Suprapubic skin (tissue), 4 donors: ENCODE measurements at places on chromosomes 3 and 15. TPM values are rescaled to one million over a fixed set of nuclear protein-coding genes. Genes with fewer than 3 reads are reported as not detected.

Gene RASL12
- 7.2 TPM for total RNA-seq

- no peak for DNase-seq
Observed at GRCh38 chr15:32671339-32672325, 30.1 kb downstream of the SCG5 start.

GRCh38 chr3:86989006-86989405 is 1.9 kb downstream of the VGLL3 start:
- no peak for DNase-seq

Gene SLC28A1
- not detected for total RNA-seq

GRCh38 chr15:42581272-42581730 is 5.9 kb downstream of the STARD9 start:
- DNase-seq: peak; percentile 92

DNA sequence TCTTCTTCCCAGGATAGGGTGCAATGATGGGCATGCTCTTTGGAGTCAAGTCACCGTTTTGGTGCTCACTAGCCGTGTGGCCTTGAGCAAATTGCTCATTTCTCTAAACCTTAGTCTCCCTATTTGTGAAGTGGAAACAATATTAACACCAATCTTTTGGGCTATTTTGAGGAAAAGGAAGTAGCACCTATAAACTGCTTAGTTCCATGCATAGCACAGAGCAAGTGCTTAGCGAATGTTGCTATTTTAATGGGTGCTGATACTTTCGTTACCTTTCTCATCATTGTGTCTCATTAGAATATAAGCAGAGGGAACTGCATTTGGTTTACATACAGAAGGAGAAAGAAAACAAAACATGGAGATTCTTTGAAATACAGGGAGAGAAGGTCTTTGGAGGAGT is 66.1 kb downstream of the BOC start:
- DNase-seq: no peak

- no peak for DNase-seq
Observed at GRCh38 chr3:16330351-16330750, 65.3 kb downstream of the OXNAD1 start.

- DNase-seq: no peak
Observed at GRCh38 chr3:71299160-71299559, 284.4 kb downstream of the FOXP1 start.

DNA sequence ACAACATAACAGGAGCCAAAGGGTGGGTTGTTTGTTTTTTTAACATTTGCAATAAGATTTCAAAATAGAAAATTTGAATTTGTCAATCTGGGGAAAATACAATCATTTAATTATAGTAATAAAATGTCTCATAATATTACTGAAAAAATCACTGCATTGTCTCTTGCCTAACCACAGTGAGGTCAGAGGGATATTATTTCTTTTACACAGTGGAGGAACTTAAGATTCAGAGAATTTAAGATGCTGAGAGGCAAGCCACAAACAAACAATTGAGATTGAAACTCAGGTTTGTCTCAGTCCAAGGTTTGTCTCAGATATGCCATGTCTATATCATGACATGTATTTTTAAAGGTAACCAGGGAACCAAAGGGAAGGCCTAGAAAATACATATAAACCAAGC is 428.7 kb downstream of the FOXP1 start:
- no peak for DNase-seq

Gene GP5
- total RNA-seq: not detected

Gene CCR3
- 1.9 TPM for total RNA-seq

Gene GJD2
- total RNA-seq: not detected

DNA sequence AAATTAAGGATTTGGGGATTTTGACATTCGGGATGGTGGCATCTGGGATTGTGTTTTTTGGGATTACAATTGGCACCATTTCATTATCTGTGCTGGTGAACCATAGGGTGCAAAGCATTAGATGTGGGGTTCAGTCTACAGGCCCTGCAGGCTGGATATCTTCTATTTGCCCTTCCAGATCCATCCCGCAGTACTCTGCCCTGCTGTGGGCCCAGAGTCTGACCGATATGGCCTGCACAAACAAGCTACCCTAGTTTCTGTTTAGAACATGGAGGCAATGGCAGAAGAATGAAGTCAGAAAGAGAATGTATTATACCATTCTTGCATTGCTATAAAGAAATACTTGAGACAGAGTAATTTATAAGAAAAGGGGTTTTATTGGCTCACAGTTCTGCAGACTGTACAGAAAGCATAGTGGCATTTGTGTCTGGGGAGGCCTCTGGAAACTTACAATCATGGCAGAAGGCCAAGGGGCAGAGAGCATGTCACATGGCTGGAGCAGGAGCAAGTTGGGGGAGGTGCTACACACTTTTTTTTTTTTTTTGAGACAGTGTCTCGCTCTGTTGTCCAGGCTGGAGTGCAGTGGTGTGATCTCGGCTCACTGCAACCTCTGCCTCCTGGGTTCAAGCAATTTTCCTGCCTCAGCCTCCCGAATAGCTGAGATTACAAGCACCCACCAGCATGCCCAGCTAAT is 93.7 kb downstream of the NCEH1 start:
- DNase-seq: no peak

Gene LMAN1L
- not detected for total RNA-seq

DNA sequence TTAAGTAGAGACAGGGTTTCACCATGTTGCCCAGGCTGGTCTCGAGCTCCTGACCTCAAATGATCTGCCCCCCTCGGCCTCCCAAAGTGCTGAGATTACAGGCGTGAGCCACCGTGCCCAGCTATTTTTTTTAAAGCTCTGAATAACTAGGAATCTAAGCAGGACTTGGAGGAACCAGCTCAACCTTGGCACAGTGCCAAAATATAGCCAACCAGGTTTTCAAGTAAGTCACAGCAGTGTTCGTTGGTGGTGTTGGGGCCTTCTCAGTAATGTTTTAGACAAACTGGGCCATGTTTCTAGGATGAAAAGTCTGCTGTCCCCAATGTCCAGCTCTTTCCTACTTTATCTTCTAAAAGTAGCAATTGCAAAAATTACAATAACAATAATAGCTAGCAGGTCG is 6.4 kb upstream of the ADAM10 start:
- DNase-seq: no peak

GRCh38 chr3:103337179-103337845 is 902.5 kb downstream of the ZPLD1 start:
- no peak for DNase-seq

DNA sequence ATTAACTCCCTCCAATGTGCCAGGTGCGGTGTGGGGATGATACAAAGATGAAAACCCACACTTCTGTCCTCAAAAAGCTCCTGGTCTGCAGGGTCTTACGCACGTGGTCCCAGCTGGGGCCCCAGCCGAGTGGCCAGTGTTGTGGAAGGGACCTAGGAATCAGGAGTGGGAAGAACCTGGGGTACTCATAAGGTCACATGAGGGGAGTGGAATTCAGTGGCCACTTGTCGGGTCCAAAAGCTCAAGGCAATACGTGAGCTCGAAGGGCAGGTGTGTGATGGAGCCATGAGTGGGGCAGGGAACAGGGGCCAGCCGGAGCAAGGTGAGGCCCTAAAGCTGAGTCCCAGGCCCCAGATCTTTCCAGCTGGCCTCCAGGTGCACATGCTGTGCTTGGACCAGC is 260.0 kb upstream of the LYSMD4 start:
- DNase-seq: no peak

DNA sequence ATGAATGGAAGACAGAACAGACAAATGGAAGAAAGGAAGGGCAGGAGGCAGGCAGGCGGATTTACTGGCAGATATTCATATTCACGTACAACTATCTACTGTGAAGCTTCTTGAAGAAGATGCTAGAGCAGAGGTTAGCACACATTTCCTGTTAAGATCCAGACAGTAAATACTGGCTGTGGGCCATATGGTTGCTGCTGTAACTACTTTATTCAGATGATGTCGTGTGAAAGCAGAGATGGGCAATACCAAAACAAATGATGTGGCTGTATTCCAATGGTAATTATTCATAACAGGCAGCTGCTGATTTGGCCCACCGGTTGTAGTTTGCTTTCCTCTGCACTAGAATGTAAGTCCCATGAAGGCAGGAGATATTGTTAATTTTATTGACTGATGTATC is 115.7 kb upstream of the PRTG start:
- DNase-seq: no peak

DNA sequence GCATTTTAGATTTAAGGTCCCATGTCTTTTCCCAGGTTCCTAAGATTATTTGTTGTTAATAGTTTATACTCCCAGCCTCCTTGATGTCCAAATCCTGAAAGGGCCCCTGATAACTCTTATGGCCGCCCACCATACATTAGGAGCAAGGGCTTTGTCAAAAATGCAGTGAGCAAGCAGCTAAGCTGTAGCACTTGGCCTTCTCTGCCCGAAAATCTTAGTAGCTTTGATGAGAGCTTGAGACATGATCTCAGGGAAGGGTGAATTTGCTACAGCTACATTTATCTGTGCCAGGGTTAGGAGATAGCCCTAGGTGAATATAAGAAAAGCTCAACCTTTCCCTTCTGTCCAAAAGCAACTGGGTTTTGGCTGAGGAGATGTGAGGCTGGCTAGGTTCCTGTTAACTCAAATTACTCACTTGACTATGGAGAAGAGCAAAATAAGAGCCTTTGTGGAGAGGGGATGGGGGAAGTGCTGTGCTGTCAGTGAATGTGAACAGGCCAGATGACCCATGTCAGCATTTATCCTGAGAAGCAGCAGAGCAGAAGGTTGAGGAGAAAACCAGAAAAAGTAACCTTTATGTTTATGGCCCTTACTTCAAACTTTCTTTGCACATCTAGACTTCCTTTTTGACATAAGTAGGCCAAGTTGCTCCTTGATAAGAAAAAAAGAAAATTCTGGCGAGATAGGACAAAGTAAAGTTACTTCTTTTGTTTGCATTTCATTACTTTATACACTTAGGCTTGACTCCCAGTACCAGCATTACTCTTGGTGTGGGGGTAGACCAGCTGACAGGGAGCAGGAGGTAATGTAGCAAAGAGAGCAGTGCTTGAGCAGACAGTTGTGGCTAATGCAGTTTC is 21.1 kb downstream of the MAPK6 start:
- DNase-seq: no peak

DNA sequence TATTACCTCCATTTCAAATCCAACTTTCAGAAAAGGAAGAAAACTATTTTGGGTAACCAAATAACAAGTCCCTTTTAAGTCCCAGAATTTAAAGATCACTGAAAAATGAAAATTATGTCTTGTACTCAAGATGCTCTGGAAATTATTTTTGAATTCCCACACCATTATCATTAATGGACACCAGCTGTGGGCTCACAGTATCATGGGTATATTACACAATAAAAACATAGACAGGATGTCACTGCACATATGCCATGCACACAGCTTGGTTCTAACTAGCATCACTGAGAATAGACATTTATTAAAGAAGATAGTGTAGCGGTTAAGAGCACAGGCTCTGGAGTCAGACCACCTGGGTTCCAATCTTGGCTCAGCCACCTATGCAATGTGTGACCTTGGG is 130.4 kb downstream of the FRMD5 start:
- no peak for DNase-seq

DNA sequence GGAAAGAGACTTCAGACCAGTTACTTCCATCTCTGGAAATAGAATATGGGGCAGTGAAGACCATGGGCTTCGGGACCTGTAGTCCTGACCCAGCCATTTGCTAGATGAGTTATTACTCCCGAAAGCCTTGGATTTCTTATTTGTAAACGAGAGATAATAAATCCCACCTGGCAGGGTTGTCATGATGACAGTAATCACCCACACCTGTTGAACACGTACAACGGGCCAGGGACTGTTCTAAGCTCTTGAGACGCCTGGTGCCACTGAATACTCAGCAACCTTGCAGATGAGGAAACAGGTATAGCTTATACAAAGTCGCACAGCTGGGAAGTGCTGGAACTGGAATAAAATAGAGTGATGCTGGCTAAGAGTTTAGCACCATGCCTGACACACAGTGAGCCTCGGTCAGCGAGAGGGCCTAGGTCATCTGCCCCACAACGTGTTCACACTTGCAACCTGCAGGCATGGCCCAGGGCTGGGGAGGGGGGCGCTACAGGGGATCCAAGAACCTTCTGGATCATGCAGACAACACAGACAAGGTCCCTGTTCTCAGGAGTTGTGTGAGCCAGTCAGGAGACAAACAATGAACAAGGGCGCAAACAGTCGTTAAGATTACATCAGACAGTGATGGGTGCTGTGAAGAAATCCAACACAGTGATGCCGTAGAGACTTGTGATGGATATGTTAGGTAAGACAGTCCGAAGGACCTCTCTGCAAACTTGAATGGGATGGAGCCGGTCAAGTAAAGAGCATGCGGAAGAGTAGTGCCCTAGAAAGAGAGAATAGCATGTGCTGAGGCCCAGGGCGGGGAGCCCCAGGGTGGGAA is 89.2 kb downstream of the CORO2B start:
- DNase-seq: no peak

Gene COMMD4
- 75.2 TPM for total RNA-seq

DNA sequence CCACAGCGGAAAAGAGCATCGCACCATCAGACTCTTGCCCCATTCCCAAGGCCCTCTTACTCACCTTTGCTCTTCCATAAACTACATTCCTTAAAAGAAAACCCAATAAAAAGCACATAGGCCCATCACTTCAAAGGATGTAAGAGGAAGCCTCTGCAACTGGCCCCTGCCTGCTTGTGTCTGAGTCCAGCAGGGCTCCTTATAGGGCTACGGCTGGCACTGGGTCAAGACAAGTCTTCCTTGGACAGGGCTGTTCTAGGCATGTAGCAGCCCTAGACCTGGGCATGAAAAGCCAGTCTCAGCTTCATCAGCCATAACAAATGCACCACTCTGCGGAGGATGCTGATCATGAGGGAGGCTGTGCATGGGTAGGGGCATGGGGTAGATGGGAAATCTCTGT is 218.3 kb downstream of the NTRK3 start:
- DNase-seq: no peak

Gene ELL3
- 100 TPM for total RNA-seq

DNA sequence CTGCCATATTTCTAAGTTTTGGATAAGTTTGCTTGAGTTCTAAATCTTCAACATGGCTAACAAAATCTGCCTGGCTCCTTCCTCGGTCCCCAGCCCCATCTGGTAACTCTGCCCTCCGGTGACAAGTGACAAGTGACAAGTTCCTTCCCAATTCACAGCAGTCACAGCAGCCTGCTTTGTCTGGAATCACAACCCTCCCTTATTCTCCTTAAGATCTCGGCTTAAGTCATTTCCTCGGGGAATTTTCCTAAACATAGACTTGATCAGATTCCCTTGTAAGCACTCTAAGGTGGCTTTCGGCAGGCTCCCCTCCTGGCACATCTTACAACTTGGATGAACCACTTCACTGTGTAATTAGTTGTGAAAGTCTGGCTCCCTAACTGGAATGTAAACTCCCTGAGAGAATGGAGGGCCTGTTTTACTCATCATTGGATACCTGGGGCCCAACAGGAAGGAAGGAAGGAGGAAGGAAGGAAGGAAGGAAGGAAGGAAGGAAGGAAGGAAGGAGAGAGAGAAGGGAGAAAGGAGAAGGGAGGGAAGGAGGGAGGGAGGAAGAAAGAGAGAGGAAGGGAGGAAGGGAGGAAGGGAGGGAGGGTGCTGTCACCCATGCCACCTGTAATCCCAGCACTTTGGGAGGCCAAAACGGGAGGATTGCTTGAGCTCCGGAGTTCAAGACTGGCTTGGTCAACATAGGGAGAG is 126.4 kb downstream of the SHQ1 start:
- DNase-seq: no peak

Gene SLC38A3
- total RNA-seq: 2.2 TPM

Gene TM6SF1
- 2.5 TPM for total RNA-seq

Gene ADIPOQ
- 21.4 TPM for total RNA-seq

GRCh38 chr3:178152031-178152806 is 384.0 kb upstream of the KCNMB2 start:
- no peak for DNase-seq
